ENCODE measurements at places on chromosomes 16 and 17. TPM values are rescaled to one million over a fixed set of nuclear protein-coding genes. Genes with fewer than 3 reads are reported as not detected.

The ZNF267 gene
- total RNA-seq, result 51.9 TPM

The MT3 gene
- total RNA-seq, result not detected

The CDRT15L2 gene
- total RNA-seq, result not detected

The FBXL16 gene
- total RNA-seq, result 58.4 TPM

The SSTR5 gene
- not detected for total RNA-seq

The TRIM47 gene
- 22.6 TPM for total RNA-seq

GRCh38 chr16:249431-249830 is 14.8 kb downstream of the FAM234A start:
- DNase-seq, result no peak

DNA sequence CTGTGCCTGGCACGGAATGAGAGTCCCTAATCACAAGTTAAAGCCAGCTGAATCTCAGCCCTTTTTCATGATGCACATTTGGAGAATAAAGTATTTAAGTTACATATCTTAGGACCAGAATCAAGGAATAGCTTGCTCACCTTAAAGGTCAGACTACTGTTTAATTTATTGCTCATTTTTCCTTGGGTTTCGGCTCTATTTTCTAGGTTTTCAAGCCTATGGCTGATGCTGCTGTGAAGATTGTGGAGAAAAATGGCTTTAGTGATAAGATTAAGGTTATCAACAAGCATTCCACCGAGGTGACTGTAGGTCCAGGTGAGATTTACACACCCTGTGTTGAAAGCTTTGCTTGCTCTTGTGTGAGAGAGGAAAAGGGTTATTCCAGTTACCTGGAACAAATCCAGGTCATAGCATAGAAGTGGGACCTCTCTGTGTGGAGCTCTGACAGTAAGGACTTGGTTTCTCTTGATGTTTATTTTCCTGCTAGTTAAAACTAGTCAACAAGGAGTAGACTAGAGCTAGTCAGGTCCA is 18.1 kb downstream of the PRMT7 start:
- no peak for DNase-seq

- DNase-seq, result no peak
Observed at GRCh38 chr16:73285436-73286201, 237.7 kb upstream of the ZFHX3 start.

- DNase-seq, result no peak
Observed at GRCh38 chr16:56684256-56684925, 2.1 kb downstream of the MT1X start.

DNA sequence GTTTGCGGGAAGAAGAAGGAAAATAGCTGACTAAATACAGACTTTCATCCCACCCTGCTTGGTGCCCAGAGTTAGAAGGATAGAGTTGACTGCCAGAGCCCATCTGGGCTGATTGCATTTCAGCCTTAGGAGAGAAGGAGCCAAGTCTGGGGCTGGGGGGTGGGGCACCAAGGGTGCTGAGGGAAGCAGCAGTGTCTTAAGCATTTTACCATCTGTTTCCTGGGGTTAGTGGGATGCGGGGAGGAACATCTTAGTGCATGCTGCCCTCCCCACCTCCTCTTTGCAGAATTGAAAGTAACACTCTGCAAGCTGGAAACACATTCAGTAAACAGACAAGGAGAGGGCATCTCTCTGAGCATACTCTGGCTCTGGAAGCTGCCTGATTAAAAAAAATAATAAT is 1.5 kb upstream of the ARL5C start:
- DNase-seq, result no peak

DNA sequence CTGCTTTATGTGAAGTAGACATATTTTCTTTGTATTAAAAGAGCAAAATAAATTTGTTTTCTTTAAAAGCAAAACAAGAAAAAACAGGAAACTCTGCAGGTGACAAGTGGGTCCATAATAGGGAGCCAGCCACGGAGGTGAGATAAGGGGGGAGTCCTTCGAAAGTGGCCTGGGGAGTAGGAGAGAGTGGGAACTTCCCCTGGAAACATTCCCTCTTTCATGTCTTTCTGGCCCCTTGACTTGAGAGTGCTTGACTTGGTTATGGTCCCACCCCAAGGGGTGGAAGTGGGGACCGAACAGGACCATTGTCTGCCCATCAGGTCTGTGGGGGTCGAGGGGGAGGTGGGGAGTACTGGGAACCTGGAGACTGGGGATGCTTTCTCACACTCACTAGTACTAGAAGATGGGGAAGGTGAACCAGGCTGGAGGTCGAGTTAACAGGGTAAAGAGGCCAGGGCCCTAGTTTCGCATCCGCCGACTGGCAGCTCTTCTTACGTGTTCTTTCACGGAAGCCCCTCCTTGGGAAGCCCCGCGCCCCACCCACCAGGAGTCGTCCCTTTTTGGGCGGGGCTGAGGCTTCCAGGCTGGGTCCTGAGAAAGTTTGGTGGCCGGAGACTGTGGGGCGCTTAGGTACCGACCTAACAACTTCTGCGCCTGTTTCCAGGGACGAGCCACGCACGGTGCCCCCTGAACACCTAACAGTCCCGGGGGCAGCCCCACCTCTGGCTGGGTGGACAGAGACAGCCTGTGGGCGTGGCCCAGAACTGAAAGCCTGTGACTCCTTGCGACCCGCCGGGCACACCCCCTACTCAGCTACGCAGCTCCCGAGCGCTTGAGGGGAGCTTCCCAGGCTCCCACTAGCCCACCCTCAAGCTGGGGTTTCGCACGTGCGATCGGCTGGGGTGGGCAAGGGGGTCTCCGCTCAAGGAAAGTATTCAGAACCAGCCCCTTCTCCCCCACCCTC is 790 bp downstream of the TRADD start:
- peak; percentile 90 for DNase-seq

- DNase-seq, result no peak
Observed at GRCh38 chr16:49399594-49400364, 26.2 kb downstream of the C16orf78 start.

DNA sequence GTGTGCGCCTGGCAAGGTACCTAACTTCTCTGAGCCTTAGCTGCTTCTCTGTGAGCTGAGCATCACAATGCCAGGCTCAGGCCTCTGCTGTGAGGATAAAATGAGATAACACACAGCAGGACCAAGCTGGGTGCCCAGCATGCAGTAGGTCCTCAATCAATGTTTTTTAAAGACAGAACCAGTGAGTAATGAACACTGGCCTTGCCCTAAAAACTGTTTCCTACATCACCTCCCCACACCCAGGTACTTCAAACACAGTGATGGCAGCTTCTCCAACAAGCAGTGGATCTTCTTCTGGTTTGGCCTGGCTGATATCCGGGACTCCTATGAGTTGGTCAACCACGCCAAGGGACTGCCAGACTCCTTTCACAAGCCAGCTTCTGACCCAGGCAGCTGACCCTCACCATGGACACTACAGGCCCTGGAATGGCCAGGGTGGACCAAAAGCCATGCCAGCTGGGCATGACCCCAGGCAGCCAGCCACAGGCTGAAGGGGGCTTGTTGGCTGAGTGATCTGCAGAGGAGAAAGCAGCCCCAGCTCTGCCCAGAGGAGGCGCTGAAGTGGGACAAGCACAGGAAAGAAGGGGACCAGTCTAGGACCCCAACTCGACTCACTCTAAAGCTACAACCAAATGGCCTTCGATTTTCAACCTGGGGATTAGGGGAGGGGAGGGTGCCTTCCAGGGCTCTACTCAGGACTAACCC is 3.9 kb downstream of the NAGS start:
- no peak for DNase-seq

All from CD4-positive, alpha-beta memory T cell (primary cell).